ENCODE measurements at places on chromosomes 5 and 9.

DNA sequence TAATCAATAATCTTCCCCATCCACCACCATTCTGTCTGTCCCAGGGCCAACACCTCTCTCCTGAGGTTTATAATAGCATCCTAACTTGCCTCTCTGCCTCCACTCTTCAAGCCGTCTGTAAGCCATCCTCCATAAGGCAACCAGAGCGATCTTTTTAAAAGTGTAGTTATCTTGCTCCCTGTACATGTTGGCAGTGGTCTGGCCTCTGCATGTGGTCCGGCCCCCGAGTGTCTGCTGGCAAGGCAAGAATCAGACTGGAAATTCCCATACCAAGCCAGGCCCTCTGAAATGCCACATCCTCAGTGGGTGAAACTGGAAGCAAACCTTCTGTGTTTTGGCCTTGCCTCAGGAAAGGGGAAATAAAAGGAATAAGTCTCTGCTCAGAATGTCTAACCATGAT, 17.0 kb downstream of the TTLL11 start:
- DNase-seq, result no peak

- DNase-seq, result no peak
These were observed 119.8 kb downstream of the ARHGEF28 start for GRCh38 chr5:73745836-73746235.

DNA sequence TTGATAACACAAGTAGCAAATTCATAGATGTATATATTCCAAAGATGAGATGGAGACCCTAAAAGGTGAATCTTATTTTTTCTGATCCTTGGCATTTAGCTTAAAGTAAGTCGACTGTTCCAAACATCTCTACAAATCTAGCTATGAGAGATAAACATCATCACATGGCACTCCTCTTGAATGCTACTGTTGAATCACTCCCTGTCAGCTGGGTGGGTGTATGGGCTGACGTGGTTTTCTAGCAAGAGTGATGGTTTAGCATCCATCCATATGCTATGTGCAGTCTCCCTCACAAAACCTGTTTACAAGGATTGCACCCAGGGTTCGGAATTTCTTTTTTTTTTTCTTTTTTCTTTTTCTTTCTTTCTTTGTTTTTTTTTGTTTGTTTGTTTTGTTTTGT, 13.8 kb downstream of the ACO1 start:
- DNase-seq, result peak; percentile 7

DNA sequence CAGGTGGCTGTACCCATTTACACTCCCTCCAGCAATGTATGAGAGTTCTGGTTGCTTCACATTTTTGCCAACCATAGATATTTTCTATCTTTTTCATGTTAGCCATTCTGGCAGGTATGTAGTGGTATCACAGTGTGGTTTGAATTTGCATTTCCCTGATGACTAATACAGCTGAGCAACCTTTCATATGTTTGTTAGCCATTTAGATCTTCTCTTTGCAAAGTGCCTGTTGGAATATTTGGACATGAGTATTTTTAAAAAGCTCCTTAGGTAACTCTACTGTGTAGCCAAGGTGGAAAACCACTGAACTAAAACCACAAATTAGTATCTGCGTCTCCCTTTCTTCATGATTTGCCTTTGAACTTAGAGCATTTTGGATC, 31.9 kb downstream of the IRF1 start:
- peak; percentile 70 for DNase-seq

GRCh38 chr9:131031005-131031641, 22.1 kb downstream of the LAMC3 start:
- DNase-seq, result no peak

GRCh38 chr5:38948501-38948900, 102.7 kb downstream of the OSMR start:
- DNase-seq, result no peak

GRCh38 chr9:71003346-71003745, 118.1 kb downstream of the TRPM3 start:
- DNase-seq, result no peak

DNA sequence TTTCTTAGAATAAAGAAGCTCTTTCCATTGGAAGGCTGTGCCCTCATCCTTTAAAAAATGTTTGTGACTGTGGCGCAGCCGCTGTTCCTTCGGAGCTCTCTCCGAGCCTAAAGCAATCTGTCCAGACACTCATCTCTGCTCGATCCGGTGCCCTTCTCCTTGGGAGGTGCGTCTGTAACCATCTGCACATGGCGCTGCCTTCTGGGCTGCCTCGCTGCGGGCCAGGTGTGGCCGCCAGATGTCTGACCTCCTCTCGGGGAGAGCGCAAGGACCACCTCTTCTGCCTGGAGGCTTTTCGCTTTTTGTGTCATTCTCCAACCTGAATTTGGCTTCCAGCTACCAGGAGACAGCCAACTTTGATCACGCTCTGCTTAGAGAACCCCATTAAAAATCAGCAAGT, 153.4 kb upstream of the PTCH1 start:
- DNase-seq, result no peak

GRCh38 chr9:72129271-72130156, 19.7 kb upstream of the GDA start:
- no peak for DNase-seq

DNA sequence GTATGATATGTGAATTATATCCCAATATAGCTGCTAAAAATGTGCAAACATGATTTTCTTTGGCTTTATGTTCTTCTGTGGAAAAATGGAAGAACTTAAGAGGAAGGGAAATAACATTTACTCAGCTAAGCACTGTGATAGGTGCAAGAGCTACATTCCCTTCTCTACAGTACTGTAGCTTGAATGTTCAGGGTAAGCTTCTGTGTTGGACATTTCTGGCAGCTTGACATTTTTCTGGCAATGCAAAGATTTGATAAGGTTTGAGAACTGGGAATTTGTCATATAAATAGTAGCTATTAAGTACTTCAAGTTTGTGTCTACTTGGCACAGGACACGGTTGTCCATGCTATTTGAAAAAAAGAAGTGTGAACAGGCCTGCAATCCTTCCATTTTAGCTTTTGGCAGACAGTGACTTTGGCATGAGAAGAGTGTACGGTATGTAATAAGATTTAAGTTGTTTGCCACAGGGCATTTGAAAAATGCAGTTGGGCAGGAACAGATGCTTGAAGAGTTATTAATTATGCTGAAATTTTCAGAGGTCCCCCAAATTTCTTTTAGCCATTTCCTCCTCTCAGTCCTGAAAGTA, 77.6 kb downstream of the KIF4B start:
- no peak for DNase-seq

DNA sequence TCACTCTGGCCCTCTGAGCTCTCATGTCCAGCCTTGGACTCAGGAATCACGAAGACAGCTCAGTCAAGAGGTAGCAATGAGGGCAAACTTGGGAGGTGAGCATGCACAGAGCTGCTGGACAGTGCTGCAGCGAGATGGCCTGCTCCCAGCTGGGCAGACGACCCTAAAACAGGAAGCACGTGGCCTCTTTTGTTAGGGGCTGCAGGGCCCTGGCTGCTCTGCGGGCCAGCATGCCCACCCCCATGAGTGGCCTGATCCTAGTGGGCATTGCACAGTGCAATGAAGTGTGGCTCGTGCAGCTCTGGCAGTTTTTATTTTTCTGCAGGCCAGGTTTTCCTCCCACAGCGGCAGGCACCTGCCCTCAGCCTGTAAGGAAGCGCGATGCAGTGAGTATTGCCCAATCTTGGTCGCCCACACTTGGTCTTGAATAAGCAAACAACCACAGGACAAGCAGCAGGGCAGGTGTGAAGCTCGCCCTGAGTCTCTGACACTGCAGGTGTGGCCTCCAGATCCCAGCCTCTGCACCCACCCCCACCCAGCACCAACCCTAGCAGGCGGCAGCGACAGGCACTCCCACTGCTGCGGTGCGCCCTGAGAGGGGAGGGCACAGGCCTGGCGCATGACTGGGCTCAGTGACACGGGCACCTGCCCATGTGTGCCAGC, 60.8 kb downstream of the SEMA4D start:
- DNase-seq, result no peak

GRCh38 chr5:111246459-111246858, 22.3 kb downstream of the CAMK4 start:
- no peak for DNase-seq

GRCh38 chr5:173039964-173040363, 16.2 kb upstream of the CREBRF start:
- no peak for DNase-seq

DNA sequence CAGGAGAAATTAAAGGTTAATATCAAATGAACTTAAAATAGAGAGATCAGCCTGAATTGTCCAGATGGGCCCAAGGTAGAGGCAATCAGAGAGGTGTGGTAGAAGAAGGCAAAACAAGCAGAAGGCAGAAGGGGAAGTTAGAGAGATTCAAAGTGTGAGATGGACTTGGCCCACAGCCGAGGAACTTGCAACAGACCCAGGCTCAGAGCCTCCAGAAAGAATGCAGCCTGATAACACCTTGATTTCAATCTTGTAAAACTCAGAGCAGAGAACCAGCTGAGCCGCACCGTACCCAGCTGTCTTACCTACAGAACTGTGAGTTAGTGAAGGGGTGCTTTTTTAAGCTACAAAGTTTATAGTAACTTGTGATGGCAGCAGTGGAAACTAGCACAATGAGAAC, 190.9 kb downstream of the RFK start:
- no peak for DNase-seq

- no peak for DNase-seq
These were observed 42.9 kb downstream of the PDCD1LG2 start for GRCh38 chr9:5553211-5553610.

DNA sequence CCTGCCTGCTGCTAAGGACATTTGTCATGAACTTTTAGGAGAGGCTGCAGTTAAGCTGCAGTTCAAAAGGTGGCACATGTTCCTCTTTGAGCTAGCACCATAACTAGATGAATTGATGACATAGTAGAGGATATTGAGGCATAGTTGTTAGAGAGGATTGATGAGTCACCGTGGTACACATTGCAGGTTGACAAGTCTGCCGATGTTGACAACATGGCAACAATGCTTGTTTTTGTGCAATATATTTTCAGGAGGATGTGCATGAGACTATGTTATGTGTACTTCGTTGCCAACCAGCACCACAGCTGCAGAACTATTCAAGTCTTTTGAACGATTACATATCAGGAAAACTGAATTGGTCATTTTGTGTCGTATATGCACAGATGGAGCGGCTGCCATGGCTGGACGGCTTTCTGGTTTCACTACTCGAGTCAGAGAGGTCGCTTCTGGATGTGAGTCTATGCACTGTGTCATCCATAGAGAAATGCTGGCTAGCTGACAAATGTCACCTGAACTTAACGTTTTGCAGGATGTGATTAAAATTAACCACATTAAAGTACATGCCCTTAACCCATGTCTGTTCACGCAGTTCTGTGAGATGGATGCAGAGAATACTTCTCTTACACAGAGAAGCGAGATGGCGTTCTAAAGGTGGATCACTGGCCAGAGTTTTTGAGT, 24.2 kb downstream of the ANP32B start:
- DNase-seq, result no peak

- no peak for DNase-seq
These were observed 752.4 kb upstream of the SEMA6A start for GRCh38 chr5:117326997-117327396.

DNA sequence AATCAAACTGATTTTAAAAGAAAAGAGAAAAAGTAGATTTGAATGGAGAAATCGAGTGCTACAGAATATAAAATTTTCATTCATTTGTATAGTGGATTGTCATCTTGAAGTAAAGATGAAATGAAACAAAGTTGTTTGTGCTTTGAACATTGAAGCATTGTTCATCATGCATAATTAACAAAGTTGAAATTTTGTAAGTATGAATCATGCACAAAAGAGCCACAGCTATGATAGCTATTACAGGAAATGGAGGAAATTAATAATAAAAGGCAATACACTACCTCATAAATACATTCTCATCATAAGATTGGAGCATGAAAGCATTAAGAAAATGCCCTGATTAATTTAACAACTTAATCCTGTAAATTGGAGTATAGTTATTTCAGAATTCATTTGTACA, 153.4 kb upstream of the TLX3 start:
- no peak for DNase-seq

DNA sequence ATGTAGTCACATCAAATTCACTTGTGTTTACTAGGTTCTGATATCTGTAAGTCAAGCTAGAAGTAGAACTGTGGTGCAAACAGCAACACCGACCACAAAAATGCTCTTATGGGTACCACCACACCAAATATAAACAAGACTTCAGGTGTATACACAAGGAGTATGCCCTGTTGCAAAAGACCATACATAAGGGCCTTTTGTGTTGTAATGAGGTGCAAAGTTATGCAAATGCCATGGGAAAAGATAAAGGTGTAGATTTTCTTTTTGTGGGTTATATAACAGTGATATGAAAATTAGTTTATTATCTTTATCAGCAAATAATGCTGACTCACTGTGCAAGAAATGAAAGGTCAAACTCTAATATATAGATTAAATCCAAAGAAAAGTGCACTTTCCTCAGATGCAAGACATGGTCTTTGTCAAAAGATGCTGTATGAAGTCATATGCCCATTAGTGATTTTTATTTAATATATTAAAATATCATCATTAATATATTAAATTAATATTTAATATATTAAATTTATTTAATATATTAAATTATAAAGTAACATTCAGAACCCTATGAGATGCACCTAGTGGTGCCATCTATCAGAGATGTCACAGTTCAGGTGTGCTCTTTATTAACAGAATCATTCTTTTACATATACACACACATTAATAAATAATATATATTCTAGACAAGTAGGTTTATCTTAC, 26.7 kb upstream of the ALDH1A1 start:
- DNase-seq, result no peak

- no peak for DNase-seq
These were observed 1033.4 kb downstream of the TLE4 start for GRCh38 chr9:80605129-80605528.

DNA sequence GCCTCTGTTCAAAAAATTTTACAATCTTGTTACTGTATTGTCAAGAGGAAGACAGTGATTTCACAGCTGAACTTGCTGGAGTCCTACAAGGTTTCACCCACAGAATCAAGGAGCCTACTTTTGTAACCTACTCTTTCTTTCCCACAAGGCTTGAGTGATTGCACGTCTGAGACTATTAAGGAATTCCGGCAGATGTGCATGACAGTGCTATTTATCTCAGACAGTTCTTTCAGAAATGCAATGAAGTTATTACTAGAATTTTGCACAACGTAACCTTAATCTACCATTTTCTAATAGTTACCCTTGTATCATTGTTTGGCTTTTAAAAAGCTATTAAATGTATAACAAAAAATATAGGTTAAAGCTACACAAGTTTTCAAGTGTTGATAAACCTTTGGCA, 400.1 kb downstream of the PTPRD start:
- no peak for DNase-seq

DNA sequence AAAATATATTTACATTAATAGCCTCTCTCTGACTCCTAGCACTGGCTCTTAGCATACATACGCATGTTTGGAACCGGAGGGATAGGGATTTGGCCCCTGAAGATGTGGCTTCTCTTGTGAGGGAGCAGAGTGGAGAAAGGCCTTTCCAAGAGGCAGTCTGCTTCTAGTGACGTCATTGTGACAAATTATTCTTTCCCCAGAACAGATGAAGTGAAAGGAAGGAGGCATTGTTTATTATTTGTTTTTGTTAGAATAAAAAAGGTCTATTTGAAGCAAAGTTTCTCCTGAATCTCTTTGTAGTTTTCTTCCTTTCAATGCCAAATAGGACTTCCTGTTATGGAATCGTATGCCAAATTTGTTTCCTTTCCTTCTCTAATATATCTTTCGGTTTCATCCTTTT, 361.6 kb downstream of the ICE1 start:
- no peak for DNase-seq
